ENCODE measurements at places on chromosomes 1 and 21.

GRCh38 chr1:153791648-153792253 lies 16.5 kb downstream of the SLC27A3 start:
- peak; percentile 13 for DNase-seq

- no peak for DNase-seq
Observed at GRCh38 chr1:59522925-59523505, 226.1 kb downstream of the FGGY start.

GRCh38 chr1:111234258-111234657 lies 6.7 kb downstream of the CHI3L2 start:
- DNase-seq, result peak; percentile 62

DNA sequence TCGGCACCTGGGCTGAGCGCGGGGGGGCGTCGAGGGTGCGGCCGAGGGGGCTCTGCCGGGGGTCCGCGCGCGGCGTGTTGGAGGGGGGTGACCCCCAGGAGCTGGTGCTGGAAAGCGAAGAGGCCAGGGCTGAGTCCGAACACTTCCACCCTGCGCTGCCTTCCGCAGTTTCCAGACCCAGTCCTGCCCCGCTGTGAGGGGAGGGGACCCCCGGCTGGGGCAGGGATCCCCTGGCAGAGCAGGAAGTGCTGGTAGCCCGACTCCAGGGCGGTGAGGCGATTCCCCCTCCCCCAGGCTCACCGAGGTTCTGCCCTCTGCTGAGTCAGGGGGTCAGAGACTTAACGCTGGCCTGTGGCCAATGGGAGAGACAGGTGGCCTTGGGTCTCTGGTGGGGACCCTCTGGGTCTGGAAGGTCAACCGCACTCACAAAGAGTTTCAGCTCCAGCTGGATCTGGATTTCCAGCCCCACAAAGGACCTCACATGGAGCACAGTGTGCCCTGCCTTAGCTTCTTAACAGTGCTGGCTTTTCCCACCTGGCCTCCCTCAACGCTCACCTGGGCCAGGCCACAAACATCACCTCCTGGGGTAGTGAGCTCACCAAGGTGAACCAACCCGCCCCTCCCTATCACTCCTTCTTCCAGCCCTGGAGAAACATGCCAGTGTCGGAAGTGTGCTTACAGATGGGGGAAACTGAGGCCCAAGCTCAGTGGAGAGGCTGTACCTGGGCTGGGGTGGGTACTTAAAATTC lies 39.8 kb upstream of the SYNC start:
- no peak for DNase-seq

- no peak for DNase-seq
Observed at GRCh38 chr1:63024132-63024531, 240.2 kb downstream of the ATG4C start.

DNA sequence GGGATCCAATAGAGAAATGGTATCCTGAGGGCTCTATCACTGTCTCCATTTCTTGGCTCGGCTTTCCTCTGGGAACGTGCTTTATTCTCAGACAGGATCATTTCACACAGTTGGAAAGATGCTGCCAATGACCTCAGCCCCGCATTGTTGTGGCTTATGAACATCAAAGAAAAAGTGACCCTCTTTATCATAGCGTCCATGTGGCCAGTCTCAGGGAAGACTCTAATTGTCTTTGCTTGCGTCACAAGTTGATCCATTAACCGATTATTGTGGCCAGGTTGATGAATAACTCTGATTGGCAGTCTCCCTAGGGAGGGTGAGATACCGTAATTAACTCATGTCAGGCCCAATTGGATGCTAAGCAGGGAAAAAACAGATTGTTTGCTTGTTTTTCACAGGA lies 10.4 kb upstream of the TMEM9 start:
- DNase-seq, result no peak

DNA sequence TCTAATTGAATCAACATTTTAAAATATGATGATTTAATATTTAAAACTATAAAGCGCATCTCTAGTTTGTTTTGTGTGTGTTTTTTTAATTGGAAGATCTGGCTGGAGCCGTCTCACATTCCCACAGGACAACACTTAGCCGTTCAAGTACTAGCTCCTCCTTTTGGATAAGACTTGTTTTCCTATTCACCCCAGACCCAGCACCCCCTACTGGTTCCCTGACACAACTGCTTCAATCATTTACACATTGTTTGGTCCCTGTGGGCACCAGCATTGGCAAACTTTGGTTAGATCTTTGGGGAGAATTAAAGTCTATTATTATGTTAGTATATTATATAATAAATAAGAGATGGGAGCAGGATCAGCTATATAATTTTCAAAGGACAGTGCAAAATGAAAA lies 34.5 kb downstream of the TYW3 start:
- peak; percentile 23 for DNase-seq

- DNase-seq, result peak; percentile 22
Observed at GRCh38 chr1:50157306-50157941, 48.7 kb downstream of the ELAVL4 start.

GRCh38 chr1:43443197-43443946 lies 10.4 kb downstream of the HYI start:
- no peak for DNase-seq

DNA sequence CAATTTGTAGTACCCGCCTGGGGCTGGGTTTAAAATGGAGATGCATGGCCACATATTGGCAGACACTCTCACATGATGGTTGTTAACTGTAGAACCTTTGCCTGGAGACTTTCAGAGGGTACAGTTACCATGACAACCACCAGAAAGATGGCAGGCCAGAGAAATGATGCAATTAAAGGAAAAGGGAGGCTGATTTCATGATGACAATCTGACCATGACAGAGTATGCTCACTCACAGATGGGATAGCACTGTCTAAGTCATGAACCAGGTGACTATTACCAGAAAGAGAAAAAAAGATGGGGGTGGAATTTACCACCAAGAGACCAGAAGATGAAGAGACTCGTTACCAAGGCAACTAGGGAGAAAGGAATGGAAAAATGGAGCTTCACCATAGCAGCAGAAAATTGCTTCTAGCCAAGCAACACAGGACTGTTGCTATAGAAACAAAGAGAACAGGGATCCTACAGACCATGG lies 3.5 kb upstream of the TRIT1 start:
- no peak for DNase-seq

- no peak for DNase-seq
Observed at GRCh38 chr21:44737706-44738354, 26.5 kb upstream of the TSPEAR start.

GRCh38 chr1:165875604-165876003 lies 48.2 kb downstream of the UCK2 start:
- no peak for DNase-seq

DNA sequence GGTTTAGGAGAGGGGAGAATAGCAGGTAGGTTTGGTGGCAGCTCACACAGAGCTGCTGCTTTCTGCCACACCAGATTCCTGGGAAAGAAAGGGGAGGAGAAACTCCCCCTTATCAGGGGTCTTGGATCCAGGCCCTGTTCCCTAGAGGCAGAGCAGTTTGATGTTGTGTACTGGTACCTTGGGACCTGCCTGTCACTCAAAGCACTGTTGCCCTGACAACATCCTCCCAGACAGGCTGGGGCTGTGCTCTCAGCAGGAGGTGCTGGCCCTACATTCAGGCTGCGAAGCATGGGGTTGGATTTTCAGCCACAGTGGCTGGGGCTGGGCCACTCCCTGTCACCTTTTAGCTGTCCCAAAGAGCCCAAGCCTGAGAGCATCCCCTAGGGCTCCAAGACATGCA lies 188.0 kb downstream of the GRIK3 start:
- no peak for DNase-seq

GRCh38 chr1:45488666-45489377 lies 2.1 kb downstream of the TESK2 start:
- DNase-seq, result no peak

DNA sequence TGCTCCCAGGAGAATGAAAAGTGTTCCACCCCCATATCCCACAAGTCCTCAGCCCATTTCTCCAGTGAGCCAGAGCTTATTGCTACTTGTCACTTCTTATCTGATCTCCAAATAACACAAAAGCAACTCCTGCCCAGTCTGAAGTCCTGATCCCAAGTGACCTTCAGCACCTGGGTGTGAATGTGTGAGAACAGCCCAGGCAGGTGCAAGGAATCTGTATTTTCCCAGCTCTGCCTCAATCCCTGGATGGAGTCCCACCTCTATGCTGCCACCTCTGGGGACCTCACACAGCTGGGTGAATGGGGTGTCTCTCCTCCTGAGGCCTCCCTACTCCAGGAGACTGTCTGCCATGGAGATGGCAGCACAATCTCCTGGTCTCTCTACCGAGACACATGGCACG lies 402.4 kb upstream of the PROX1 start:
- DNase-seq, result no peak

DNA sequence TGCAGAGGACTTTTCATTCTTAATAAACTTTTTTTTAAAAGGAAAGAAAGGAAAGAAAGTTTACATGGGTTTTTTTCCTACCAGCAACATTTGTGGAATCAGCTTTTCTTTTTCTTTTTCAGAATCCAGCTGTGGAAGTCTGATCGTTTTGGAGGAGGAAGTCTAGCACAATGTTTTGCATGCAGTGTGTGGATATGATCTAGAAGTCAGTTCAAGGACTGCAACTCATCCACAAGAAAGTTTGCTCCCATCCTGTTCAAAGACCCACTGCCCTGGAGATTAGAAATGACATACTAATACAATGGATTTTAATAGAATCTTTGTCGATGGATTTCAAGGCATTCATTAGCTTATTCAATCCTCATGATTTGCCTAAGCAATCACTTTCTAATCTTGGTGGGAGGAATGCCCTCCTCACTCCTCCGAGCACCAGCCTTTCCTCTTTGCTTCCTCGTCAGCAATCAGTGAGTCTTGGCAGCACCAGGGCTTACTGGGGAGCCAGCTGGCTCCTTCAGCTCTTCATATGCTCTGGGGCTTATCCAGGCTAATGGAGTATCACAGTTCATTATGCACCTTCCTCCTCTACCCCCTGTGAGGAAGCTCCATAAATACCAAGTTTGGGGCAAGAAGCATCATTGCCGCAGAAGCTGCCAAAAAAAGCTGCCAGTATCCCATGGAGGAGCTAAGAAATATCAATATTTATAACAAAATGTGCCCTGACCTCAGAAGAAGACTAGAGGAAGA lies 392.3 kb upstream of the PKN2 start:
- no peak for DNase-seq

DNA sequence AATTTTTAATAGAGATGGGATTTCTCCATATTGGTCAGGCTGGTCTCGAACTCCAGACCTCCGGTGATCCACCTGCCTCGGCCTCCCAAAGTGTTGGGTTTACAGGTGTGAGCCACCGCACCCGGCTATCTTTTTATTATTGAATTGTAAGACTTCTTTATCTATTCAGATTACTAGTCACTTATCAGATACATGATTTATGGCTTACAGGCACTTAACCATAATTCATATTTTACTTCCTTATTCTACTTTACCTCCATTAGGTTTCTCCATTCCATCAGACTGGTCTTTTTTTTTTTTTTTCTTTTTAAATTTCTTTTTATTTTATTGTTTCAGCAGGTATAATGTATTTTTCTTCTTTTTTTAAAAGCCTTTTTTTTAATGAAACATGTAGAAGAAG lies 4.4 kb downstream of the TMEM183A start:
- no peak for DNase-seq

- DNase-seq, result no peak
Observed at GRCh38 chr1:219574484-219575087, 38.3 kb downstream of the ZC3H11B start.

- no peak for DNase-seq
Observed at GRCh38 chr1:1797731-1798341, 19.6 kb upstream of the NADK start.

DNA sequence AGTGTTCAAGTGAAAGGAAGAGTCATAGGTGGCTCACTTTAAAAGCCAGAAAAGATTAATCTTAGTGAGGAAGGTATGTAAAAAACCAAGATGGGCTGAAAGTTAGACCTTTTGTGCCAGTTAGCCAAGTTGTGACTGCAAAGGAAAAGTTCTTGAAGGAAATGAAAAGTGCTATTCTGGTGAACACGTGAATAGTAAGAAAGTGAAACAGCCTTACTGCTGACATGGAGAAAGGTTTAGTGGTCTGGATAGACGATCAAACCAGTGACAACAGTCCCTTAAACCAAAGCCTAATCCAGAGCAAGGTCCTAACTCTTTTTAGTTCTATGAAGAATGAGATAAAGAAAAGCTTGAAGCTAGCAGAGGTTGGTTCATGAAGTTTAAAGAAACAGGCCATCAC lies 106.4 kb downstream of the CTH start:
- DNase-seq, result no peak

- no peak for DNase-seq
Observed at GRCh38 chr1:114126261-114127095, 27.2 kb downstream of the SYT6 start.

DNA sequence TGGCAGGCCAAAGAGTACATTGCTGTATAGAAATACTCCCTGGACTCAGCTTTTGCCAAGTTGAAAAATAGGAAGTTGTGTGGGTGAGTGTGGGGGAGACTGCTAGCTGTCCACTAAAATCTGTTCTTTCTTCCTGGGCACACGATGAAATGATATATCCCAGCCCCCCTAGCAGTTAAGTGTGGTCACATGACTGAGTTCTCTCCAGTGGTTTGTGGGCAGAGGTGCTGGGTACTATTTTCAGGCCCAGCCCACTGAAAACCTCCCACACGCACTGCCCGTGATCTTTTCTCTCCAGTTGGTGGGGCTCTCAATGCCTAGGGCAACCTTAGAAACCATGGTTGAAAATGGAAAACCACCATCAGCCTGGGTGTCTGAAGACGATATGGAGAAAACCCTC lies 119.7 kb upstream of the LMO4 start:
- DNase-seq, result no peak

- DNase-seq, result no peak
Observed at GRCh38 chr1:24463776-24464735, 38.6 kb upstream of the RCAN3 start.

- peak; percentile 45 for DNase-seq
Observed at GRCh38 chr1:239976130-239976968, 115.3 kb upstream of the FMN2 start.

DNA sequence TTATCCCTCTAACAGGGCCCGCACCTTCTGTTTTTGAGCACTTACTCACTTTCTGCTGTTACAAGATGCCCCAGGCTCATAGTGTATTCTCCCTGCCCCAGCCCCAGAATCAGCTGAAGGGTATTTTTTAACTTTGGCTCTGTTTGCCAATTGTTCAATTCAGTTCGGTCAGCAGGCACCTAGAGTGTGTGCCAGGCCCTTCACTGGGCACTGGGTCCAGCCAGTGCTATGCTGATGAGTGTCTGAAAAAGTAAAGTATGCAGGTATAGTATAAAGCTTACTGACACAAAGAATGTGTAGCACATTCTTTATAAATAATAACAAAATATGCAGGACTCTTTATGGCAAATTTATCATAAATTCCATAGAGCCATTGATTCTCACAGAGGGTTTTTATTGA lies 35.0 kb downstream of the FHAD1 start:
- DNase-seq, result no peak

DNA sequence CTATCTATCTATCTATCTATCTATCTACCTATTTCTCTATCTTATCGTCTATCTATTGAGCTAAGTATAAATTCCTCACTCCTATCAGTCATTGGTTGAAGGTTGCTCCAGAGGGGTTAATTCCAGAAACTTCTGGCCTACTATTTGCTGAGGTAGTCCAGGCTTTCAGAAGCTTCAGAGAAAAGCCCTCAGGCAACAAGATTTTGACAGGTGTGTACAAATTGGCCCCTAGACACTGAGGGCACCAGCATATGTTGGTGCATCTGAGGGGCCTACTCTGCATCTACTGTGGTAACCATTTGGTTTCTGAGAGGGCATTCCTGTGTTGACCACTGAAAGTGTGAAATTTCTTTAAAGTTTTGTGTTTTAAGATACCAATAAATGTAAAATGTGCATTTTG lies 265.2 kb upstream of the B3GALT2 start:
- DNase-seq, result no peak

- DNase-seq, result peak; percentile 73
Observed at GRCh38 chr1:226064816-226065248, 2.3 kb downstream of the H3-3A start.
